HAP-1 (cell line): ENCODE measurements at places on chromosomes 12 and 14.

DNA sequence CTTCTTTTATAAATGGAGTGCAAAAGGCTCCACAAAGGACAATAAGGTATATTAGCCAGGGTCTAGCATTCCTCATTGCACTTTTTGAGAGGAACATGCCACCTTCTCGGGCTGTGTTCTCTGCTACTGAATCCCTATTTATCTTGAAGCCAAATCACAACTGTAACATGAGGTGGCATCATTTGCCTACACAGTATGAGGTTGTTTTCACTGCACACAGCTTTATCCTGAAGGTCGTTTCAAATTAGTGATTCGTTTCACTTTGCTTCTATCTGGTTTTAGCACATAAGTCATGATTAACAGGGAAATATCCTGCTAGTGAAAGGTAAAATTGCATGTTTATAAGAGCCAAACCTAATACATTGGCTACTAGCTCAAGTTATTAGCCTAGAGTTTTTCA is 153.8 kb downstream of the SLC35F4 start:
- no peak for DNase-seq

- no peak for DNase-seq
Measured at GRCh38 chr12:14187002-14187401, 178.5 kb upstream of the ATF7IP start.

DNA sequence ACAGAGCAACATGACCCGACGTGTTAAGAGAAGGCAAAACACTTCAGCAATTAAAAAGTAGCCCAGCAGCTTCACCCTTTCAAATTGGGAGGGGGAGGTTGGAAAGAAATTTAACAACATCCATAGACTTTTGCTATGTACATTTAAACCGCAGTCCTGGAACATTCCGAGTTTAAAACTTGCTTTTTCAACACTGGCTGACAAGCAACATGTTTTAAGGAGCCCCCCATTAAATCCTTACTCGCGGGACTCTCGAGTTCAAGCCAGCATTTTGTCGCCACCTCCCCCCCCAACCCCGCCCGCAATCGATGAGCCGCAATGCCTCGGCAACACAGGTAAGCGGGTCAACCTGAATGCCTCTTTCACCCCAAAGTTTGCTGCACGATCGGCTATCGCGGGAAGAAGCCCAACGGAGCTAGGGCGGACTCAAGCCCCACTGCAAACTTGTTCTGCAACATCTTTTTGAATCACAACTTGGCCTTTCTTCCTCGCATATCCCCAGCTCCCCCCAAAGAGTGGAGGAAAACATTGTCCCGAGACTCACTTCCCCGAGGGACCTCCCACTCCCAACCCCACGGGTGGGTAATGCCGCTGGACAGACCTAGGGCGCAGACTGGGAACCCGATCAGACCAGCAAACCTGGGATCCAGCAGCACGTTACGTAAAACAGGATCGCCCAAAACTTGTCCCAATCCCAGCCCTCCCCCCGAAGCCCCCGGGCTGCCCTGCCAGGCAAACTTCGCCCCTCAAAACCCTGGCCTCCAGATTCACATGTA is 777 bp downstream of the ZFP36L1 start:
- DNase-seq = no peak

DNA sequence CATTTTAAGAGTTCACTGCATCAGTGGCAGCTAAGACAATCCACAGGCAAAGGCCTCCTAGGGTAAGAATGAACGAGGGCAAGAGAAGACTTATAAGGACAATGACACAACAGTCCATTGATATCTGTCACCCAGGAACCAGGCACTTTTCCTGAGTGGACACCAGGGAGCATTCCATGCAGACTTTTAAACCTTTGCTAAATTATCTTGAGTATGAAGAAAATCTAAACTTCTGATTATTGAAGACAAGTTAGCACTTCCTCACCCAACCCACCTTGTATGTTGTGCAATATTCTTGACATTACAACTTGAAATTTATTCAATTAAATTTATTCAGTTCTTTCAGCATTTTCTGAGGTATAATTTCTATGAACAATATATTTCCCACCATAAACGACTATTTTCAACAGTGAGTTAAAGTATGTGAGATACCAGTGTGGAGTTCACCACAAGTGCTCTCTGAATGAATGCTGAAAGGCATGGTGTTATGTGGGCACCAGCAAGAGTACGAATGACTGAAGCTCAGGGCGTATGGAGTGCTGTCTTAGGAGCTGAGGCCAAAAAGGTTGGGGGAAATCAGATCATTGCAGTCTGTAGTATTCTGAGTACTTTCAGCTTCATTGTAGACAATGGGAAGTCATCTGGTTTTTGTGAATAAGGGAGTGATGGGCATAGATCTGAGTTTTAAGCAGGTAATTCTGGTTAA is 124.3 kb upstream of the LMNTD1 start:
- no peak for DNase-seq

GRCh38 chr12:65800937-65801336 is 23.3 kb upstream of the HMGA2 start:
- no peak for DNase-seq

GRCh38 chr12:66242311-66242710 is 53.3 kb downstream of the IRAK3 start:
- no peak for DNase-seq
